ENCODE measurements at places on chromosomes 5 and 9.

DNA sequence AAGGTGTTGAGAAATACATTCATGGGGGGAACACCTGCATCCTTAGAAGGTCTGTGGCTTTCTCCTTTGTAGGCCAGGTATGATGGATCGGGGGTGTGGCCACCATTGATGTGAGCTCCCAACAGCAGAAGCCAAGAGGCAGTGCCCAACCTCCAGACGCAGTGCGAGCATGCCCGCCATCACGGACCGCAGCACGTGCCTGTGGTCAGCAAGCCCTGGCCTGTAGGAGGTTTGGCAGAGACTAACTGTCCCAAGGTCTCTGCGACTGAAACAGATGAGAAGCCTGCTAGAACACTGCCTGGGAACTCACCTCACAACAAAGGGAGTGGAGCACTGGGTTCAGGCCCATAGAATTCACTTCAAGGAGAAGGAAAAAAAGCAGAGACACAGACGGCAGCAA lies 31.9 kb upstream of the ZNF354A start:
- no peak for DNase-seq

DNA sequence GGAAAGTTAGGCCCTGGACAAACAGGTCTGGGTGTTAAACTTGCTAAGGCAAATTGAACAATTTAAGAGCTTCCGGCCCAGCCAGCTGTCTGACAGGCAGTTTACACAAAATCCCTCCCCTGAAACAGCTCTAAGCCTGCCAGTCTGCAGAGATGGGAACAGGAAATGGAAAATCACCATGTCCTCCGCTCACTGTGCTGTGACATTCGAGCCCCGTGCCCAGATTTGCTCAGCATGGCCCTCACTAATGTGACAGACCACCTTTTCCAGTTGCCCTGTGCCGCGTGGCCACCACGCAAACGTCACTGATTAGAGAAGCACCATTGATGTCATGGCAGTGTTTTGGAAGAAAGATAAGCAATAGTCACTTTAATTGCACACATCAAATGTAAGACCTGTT lies 41.0 kb downstream of the CCNJL start:
- DNase-seq: peak; percentile 19

GRCh38 chr9:5557606-5558587 lies 47.6 kb downstream of the PDCD1LG2 start:
- DNase-seq: peak; percentile 42

DNA sequence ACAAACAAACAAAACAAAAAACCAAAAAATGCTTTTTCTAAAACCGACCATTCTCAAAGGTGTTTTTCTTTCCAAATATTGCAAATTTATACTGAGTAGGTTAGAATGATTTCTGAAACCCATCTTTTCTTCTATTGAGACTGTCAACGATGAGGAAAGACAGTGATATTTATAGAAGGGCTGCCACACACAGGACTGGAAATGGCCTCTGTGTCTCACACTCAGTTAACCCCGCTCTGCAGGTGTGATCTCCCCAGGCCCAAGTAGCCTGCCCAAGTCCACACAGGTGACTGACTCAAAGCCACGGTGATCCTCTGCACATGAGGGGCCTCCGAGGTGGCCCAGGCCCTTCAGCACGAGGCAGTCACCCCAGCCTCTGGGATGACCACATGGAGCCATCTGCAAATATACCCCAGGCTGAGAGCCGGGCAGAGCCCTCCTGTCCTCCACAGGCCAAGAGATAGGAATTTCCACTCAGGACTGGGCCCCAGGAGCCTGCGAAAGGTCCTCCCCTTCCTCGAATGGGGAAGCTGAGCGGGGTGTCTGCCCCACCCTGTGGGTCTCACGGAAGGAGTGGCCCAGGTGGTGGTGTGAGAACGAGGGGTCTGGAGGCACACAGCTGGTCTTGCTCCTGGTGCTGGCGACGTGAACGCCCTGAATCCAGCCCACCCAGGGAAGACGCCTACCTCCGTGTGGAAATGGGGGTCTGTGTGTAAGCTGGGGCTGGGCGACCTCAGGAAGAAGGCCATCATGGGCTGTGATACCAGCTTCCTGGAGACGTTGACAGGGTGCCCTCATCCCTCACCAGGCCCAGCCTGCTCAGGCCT lies 53.0 kb upstream of the PHYKPL start:
- DNase-seq: no peak

- no peak for DNase-seq
Measured at GRCh38 chr9:114270120-114270975, 52.5 kb upstream of the ORM1 start.

DNA sequence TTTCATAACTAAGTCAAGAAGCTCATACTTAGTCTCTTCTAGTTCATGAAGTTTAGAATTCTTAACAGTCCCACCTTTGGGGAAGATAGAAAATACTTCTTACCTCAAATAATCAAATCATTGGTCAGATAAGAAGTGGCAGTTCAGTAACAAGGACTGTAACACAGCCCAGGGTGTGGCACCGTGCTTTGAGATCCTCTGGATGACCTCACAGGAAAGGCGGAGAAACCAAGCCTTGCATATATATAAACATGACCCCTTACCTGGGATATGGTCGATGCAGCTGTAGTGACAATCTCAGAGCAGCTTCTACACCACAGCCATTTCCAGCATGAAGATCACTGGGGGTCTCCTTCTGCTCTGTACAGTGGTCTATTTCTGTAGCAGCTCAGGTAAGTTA lies at the start of gene SPINK7:
Gene SPINK7 (plus strand): TSS at position 271 of the 400 bp plus-strand sequence. CDS start 61 bp downstream, at position 332.
- DNase-seq: no peak

DNA sequence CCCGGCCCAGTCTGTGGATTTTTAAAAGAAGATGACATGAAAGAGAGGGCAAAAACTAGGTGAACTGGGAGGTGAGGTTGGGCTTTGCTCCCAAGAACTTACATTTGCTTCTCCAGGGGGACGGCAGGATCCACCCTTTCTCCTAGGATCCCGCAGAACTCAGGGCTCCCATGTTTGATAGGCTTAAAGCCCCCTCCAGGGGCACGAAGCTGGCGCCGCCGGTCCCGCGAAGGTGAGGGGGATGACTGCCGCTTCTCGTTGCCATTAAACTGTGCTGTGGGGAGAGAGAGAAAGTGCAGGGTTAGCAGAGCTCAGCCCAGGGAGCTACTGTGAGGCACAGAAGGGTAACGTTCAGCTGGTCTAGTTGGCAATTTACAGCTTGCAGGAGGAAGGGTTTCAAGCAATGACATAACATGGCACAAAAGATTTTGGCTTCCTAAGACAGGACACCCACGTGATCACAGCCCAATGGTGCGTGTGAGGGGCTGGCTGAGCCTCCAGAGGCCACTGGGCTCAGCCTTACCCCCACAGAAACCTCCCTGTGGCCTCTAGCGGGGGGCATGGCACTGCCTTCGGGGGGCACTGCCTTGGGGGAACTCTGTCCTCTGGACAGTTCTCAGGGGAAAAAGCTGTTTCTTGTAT lies 52.0 kb upstream of the SLC25A51 start:
- DNase-seq: no peak

GRCh38 chr5:117953272-117953671 lies 1035.1 kb downstream of the DTWD2 start:
- no peak for DNase-seq

- DNase-seq: no peak
Measured at GRCh38 chr9:6702707-6703106, 55.1 kb upstream of the KDM4C start.

DNA sequence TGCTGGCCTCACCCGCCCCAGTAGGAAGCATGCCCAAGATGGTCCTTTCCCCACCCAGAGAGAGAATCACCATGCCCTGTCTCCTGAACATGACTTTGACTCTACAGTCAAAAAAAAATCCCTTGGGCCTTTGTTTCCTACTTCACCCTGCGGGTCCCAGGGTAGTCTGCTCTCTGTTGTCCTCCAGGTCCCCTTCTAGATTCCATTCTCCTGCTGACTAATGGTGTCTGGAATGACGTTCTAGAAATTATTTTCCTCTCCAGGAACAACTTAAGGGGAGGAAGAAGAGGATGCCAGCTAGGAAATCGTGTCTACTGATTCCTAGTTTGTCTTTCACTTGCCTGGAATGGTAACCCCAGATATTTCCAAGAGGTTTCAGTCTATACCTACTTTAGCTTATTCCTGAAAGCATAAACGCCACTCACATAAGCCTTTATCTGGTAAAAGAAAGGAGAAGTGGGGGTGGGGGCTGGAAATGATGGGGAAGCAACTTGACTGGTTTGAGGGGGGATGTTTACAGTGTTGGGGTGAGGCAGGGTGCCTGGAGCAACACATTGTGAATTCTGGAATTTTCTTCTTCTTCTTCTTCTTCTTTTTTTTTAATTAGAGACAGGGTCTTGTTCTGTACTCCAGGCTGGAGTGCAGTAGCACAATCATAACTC lies 93.9 kb downstream of the SNX18 start:
- no peak for DNase-seq

DNA sequence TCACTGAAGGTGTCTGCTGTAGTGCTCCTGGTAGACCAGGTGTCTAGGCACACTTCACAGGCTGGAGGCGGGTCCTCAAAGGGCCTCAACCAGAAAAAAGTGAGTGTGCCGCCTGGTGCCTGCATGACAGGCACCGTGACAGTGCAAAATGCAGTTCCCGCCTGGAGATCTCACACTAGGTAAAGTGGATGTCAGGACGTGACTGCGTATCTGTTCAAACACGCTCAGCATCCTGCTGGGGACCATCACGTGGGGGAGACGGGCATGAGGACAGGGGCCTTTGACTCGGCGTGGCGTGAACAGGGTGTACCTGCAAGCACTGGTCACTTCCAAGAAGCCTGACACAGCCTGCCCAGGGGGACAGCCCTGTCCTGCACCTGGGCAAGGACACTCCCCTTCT lies 32.3 kb upstream of the NTNG2 start:
- DNase-seq: no peak

DNA sequence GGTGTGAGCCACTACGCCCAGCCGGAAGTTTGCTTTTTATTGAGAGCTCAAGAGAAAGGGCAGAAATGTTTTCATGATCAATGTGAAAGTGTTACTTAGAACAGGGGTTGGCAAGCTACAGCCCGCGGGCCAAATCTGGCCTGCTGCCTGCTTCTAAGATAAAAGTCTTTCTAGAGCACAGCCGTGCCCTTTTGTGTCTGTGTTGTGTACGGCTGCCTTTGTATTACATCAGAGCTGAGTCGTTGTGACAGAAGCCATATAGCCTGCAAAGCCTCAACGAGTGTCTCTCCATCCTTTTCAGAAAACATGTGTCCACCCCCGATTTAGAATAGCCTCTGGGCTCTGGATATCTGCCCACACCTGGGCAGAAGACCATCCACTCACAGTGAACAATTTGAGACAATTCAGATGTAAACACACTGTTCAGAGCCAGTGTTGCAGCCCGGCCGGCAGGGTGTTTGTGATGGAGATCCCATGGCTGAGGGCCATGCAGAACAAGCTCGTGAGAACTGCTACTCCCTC lies 28.8 kb downstream of the AK8 start:
- no peak for DNase-seq

- DNase-seq: no peak
Measured at GRCh38 chr9:69822116-69822750, 1.6 kb downstream of the CFAP95 start.

GRCh38 chr5:68377733-68378132 lies 162.2 kb downstream of the PIK3R1 start:
- no peak for DNase-seq

DNA sequence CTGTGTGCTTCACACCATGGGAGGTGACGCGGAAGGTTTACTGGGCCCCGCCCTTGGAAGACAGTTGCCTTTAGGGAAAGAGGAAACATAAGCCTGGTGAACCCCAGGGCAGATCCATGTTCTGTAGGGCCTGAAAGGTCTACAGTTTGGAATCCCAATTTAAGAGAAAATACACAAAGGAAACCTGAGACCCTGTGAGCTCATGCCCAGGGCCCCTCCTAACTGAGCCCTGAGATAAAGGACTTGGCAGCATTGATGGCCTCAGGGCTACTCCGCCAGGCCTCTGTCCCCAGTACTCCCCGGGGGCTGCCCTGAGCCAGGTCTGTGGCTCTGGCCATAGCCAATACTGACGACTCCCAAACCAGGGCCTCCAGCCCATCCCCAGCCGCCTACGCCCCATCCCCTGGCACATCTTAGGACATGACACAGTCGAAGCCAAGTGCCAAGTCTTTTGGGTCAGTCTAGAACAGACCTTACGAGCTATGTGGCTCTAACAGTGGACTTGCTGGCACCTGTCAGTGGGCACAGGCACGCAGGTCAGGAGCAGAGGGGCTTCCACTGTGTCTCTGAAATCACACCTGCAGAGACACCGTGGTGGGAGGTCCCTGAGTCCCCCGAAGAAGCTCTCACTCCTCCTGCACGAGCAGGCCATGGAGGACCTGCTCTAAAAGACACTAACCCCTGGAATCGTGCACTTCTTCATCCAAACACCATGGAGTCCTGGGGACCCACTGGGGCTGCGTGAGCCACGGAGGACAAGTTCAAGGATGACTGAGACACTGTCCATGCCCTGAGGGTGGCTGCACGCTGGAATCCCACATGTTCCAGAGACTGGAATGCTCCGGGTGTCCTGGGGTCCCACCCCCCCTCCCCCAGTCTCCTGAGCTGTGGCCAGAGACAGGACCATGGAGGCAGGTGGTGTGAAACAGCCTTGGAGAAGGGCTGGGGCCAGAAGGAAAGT lies 40.3 kb upstream of the BARHL1 start:
- no peak for DNase-seq

DNA sequence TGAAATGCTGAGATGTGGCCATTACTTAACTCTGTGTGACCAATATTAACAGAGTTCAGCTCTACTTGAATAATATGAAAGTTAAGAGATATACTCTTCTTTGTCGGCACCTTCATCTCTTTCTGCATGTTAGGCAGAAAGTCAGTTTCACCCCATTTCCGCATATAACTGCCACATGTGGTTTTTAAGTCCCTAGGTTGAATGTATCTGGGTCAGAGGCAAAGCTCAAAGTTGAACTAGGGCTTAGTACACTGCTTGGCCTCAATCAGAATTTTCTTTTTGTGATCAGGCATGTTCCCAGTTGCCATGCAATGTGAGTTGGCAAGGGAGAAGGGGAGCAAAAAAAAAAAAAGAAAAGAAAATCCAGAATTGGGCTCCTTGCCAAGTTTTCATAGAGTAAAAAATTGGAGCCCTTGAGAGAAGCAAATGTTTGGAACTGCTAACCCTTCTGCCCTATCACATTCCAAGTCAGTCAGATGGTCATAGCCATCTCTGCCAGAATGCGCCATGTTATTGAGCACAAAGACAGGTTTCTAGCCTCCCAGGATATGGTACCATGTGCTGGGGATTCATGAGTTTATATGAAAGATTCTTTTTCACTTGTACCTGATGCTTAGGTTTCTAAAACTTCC lies 251.2 kb upstream of the RORB start:
- no peak for DNase-seq

DNA sequence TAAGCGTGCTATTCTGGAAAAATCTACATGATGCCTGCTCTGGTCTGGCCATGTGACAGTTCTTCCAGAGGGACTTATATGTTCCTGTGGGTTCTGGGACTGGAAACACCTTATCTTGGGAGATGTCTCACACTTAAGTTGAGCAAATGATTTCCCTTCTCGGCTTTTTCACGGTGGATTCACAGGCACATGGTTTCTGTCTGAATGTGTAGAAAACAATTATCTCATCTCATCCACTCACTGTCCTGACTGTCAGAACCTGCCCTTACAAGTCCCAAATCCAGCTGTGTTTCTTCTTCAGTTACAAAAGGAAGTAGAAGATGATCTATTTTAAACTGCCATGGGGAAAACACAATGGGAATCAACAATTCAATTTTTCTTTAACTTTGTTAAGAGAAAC lies 184.0 kb downstream of the SYK start:
- no peak for DNase-seq

- DNase-seq: no peak
Measured at GRCh38 chr9:133826289-133827085, 88.3 kb upstream of the SARDH start.

GRCh38 chr9:85182383-85182782 lies 512.9 kb downstream of the NTRK2 start:
- DNase-seq: no peak

GRCh38 chr5:34474573-34475021 lies 181.5 kb upstream of the RAI14 start:
- no peak for DNase-seq

Measured in activated naive CD8-positive, alpha-beta T cell treated with anti-CD3 and anti-CD28 coated beads, Interleukin-2, amount 50 U/mL, for 24 hours (primary cell).